ENCODE measurements at places on chromosomes 13 and 19.

- peak; percentile 81 for DNase-seq
These were observed 589 bp downstream of the ZBTB45 start for GRCh38 chr19:58519087-58519354.

- DNase-seq, result peak; percentile 98
These were observed 17.3 kb upstream of the LRP3 start for GRCh38 chr19:33176670-33177416.

DNA sequence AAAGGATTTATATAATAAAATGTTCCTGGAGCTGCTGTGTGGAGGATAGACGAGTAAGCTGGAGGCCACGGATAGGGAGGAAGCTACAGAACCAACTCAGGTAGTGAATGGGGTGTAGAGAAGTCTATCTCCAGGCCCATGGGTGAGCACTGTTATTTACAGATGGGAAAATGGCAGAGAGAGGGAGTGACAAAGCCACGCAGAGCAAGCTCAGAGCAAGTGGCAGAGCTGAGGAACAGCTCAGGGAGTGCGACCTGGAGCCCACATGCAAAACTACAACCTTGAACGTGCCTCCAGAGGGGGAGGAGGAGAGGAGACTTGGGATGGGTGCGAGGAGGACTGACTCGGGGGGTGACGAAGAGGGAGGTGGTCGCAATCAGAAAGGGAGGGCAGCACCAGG, 13.4 kb upstream of the RSPH6A start:
- no peak for DNase-seq

- DNase-seq, result no peak
These were observed 208.2 kb downstream of the ITGBL1 start for GRCh38 chr13:101660711-101661110.

DNA sequence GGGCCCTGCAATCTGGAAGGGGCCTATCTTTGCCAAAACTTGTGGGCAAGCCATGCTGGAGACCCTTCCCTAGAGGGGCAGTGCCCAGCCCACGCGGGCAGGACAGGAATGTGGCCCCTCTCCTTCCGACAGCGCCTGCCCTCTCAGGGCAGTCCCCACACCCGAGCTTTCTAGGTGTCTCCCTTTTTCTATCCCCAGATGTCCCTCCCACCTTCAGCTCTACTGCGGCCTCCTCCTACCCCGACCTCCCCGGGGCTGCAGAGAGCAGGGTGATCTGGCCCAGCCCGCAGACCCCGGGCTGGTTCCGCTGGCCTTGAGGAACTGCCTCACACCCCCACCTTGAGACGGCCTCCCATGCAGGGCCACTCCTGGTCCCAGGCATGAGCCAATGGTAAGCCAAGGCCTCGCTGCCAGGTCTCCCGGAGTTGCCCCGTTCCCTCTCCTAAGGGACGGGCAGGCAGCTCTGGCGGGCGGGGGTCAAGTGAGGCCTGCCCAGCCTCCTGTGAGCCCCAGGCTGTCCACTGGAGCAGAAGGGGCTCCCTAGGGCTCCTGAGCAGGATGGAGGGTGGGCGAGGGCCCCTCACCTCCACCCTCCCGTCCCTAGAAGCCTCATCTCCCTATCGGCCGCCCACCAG, 39.7 kb downstream of the KLF2 start:
- DNase-seq, result no peak

- DNase-seq, result no peak
These were observed 683.4 kb downstream of the PCDH9 start for GRCh38 chr13:66546534-66547379.

GRCh38 chr13:20826843-20827560, 53.2 kb upstream of the EEF1AKMT1 start:
- no peak for DNase-seq

GRCh38 chr13:33771296-33771695, 46.7 kb upstream of the RFC3 start:
- DNase-seq, result no peak

DNA sequence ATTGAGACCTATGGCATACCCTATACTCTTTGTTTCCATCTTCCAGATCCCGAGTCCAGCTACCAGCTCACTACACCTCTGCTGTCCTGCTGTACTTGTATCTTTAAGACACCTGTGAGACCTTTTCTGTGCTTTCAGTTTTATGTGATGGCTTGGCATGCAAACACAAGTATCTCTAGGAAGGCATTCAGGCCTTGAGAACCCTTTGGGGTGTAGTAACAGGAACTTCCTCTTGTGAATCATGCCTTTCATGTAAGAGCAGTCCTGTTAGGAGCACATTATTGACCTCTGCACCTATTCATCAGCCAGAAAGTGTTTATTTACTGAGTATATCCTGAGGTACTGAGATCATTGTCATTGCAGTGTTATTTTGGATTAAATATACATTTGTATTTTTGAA, 87.0 kb upstream of the HTR2A start:
- DNase-seq, result no peak

- DNase-seq, result peak; percentile 41
These were observed 1089.4 kb upstream of the MIR17HG start for GRCh38 chr13:90258129-90258528.

DNA sequence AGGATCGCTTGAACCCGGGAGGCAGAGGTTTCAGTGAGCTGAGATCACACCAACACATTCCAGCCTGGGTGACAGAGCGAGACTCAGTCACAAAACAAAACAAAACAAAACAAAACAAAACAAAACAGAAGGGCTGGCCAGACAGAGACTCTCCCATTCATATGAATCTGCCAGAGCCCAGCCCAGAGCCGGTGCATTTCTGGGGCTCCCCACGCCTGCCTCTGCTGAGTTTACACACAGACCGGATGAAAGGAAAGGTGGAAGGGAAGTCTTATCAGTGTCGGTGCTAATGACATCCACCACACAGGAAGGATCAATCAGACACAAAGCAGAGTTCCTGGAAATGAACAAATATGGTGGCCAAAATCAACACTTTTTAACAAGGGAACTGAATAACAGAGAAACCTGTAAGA, 6.8 kb downstream of the TRAPPC6A start:
- DNase-seq, result no peak

- no peak for DNase-seq
These were observed 30.8 kb downstream of the KLF2 start for GRCh38 chr19:16355293-16356043.

- DNase-seq, result no peak
These were observed 1.3 kb downstream of the RPS28 start for GRCh38 chr19:8322638-8322997.

DNA sequence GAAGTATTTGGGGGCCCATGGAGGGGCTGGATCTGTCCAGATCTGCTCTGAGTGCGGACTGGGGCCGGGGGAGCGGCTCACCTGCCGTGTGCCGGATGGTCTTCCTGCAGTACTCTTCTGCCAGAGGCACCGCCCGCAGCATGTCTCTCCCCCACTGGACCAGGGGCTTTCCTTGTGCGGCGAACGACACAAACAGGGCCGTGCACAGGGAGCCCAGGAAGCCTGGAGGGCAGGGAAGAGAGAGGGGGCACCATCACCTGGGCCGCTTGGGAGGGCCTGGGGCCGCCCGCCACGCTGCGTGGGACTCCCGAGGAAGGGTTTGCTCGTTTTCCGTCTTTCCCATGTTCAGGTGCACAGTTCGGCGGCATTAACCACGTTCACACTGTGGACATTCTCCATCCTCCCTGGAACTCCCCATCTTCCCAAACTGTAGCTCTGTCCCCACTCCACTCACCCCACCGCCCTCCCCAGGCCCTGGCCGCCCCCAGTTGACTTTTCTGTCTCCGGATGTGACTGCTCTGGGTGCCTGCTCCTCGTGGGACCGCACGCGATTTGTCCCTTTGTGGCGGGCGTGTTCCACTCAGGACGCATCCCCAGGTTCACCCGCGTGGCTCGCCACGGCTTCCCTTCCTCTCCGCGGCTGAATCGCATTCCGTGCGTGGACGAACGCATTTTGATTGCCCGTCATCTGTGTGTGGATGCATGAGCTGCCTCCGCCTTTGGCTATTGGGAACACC, 24.2 kb downstream of the ADPRHL1 start:
- DNase-seq, result no peak

GRCh38 chr13:23391752-23392151, 41.8 kb downstream of the SACS start:
- DNase-seq, result no peak

DNA sequence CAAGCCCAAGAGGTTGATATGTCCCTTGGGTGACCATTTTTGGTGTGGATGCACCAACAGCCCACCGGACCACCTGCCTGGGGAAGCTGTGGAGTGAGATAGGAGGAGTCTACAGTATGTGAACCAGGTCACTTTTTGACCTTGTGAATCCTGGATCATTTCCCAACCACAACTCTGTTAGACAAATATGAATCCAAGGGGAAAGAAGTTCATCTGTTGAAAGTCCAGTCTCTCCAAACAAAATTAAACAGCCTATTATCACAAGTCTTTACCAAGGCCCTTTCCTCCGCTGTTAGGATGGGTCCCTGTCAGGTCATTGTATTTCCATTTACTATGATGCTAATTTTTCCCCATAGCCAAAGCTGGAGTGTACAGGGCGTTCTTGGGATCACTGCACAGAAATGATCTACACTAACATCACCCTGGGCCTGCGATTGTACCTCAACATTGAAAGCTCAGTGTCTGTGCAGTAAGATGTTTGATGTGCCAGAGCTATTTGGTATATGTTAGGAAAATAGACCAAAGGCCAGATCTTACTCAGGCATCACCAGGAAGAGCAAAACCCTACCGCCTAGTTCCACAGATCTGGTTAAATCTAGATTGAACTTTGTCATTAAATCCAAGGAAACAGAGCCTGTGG, 117.1 kb downstream of the STARD13 start:
- no peak for DNase-seq

DNA sequence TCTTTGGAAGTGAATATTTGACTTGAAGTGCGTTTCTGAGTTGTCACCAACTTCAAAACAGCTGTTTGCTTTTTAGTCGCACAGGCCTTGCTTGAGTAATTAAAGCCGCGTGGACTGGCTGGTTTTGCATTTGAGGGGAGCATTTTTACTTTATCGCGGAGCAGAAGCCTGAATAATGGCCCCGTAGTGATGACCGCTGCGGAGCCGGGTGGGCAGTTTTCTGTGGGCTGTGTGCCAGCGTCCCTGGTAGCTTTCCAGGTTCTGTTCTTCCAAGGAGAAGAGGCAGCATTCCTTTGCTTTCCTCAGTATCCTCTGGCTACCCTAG, 1.1 kb downstream of the NAA16 start:
- peak; percentile 21 for DNase-seq

DNA sequence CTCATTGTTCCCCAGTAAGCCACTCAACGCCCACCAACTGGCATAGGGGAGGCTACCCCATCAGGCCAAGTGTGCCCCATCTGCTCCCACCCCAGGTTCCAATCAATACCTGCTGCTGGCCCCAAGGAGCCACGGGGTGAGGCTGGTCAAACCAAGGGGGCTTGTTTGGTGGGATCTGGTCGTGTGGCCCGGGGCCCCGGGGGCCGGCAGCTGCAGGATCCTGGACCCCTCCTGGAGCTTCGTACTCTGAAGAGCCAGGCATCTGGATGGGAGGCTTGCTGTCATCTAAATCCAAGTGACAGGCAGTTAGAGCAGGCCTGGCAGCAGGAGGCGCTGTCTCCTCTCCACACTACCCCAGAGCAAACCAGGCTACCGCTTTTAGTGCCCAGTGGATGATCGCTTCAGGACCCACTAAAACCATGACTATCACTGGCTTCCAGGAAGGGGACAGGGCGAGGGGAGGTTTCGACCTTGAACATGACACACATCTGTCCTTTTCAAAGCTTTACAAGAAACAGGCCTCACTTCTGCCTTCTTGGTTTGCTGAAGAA, 14.2 kb downstream of the CHERP start:
- DNase-seq, result no peak

DNA sequence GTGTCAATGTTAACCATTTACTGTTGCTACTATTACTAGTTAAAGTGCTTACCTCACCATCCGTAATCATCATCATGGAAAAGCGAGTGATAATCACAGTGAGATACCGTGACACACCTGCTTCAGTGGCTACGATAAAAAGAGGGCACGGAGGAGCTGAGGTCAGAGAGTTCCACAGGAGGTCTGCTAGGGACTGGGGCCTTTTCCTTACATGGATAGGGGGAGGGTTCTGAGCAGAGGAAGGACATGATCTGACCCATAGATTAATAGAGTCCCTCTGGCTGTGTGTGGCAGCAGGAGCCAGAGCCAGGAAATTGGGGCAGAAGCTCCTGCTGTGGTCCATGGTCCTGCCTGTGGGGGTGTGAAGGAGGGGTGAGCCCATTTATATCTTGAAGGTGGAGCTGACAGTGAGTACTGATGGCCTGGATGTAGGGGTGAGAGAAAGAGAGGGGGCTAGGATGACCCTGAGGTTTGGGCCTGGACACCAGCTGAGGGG, 136.7 kb downstream of the SIPA1L3 start:
- DNase-seq, result peak; percentile 78

- DNase-seq, result no peak
These were observed 35.0 kb upstream of the VWA8 start for GRCh38 chr13:41995946-41996345.

DNA sequence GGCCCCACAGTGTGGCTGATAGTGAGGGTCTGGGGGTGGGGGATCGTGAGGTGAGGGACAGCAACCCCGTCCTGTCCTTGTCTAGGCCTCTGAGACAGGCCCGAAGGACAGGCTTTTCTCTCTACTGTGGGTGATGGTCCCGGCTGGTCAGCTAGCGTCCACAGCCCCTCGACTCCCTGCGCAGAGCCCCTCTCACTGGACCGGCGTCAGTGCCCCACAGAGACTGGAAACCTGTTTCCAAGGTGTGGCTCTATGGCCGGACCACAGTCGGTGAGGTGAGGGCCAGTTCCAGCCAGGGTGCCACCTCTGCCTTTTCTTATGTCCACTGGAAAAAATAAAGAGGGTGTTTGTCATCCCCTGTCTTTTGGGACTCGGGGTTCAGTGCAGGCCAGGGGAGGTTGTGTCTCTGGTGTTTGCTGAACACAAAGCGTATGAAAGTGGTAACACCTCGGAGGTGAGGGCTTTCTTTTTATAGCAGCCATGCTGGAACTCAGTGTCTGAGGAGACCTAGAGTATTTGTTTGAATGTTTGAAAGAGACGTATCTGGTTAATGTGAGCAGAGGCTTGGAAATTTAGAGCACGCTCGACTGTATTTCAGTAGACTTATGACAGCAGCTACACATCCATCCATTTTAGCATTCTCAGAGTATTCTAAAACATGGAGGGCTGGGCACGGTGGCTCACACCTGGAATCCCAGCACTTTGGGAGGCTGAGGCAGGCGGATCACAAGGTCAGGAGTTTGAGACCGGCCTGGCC, 22.8 kb downstream of the ATP11A start:
- DNase-seq, result no peak

All from NCI-H748 treated with DMSO at 0.1 percent for 48 hours (cell line).